ENCODE measurements at places on chromosomes 5 and 9.

DNA sequence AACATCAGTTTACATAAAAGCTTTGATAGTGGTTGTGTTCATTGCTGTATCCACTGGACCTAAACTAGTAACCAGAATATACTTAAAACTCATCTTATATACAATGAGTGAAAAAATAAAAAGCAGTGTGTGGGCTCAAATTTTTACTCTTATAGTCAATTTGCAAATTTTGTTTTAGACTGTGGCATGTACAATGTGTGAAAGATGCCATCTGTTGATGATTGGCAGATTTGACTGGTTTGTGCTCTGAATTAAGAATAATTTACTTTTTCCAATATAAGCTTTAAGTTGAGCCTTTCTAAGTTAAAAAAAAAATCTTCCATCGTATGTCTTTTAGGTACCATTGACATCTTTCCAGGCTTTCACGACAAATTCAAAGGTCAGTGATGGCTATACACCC is 42.4 kb upstream of the F2RL1 start:
- DNase-seq: no peak

DNA sequence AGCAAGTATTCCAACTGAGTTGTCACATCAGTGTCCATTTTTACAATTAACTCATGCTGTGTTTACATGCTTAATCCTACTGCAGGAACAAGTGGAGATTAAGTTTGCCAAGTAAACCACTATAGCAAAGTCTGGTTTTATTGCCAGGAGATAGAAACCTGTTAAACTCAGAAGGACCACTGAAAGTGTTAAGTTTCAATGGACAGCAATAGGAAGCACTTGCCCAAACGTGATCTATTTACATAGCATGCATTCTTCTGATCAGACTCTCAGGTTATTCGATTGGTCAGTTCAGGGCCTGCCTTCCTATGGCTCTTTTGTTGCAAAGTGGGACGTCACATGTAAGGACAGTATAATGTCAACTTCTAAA is 28.0 kb upstream of the IFNK start:
- DNase-seq: no peak

GRCh38 chr5:175285261-175285660 is 158.7 kb downstream of the DRD1 start:
- DNase-seq: no peak

DNA sequence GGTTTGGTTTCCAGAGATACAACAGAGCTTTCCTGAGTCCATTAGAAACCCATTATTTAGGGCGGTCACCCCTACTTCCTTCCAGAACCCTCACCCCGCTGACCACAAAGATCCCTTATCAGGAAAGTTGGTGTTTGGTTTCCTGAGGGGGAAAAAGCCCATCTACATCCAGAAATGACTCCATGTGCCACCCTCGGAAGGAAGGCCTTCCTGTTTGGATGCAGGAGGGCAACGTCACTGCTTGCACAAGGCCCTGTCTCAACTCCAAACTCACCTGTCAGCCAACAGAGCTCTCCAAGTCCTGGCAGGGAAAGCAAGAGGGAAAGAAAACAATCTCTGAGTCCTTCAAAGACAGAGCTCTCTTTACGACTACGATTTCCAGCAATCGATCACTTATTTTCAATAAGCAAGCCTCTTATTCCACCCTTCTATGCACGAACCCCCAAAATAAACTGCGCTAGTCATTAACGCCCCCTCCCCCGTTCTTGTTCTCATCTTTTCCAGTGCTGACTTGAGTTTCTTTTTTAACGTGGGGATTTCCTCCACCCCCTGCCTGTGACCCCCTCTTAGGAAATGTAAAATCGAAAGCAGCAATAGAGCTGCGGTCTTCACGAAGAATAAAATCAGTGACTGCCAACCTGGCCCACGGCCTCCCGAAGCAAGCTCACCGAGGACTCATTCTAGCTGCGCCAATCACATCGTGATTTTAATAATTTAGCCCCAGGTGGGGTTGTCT is 35.7 kb upstream of the NTNG2 start:
- DNase-seq: no peak

GRCh38 chr9:123925819-123926218 is 4.1 kb downstream of the DENND1A start:
- no peak for DNase-seq

DNA sequence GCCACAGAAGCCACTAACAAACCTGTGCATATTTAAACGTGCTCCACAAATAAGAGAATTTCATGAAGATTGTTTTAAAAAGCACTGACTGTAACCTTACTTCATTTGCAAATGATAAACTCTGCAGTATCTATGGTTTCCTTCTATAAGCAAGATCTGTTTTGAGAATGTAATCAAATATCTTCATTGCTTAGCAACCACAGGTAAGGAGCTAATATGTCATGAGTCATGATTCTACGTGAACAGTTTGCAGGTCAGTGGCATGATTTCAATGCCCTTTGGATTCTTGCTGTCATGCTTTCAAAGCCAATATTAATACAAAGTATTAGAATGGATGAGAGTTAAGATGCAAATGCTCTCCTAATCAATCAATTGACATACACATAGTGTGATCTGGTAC is 325.0 kb downstream of the EDIL3 start:
- no peak for DNase-seq

- no peak for DNase-seq
Observed at GRCh38 chr9:136927343-136928271, 16.9 kb downstream of the FBXW5 start.

GRCh38 chr5:128632264-128632663 is 94.2 kb upstream of the FBN2 start:
- DNase-seq: no peak

GRCh38 chr9:32431196-32431595 is 46.8 kb downstream of the ACO1 start:
- DNase-seq: no peak

DNA sequence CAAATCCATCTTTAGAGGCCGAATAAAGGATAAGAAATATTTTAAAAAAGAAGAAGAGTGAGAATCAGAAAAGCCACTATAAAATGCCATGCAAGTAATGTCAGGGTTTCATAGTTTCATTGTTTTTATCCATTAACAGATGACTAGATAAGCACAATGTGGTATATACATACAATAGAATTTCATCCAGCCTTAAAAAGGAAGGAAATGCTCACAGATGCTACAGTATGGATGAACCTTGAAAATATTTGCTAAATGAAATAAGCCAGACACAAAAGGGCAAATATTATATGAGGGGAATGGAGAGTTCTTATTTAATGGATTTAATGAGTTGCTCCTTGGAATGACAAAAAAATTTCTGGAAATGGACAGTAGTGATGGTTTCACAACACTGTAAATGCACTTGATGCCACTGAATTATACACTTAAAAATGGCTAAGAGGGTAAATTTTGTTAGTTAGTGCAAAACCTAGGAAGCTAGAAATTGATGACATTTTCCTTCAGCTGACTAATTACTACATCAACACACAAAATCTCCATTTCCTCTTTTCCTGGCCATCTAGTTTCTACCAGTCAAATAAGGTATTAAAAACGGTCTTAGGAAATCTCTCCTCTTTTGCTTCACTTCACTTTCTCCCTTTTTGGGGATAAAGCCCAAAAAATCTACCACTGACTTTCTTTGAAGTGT is 86.6 kb downstream of the GNA14 start:
- no peak for DNase-seq

DNA sequence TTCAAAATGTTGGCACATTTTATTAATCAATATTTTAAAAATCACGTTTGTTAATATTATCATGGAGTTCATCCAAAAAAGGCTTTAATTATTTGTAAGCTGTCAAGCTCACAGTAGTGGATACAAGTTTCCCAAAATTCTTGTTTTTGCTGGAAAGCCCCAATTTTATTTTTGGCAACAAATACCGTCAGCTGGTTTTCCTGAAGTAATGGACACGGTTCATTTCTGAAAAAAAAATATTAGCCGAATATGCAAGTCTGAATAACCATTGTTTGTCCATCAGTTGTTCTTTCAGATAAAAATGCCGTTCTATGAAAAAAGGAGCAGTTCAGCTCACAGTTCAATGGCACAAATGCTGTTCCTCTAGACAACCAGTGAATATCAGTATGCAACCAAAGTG is 101.5 kb upstream of the RAI14 start:
- DNase-seq: no peak

- DNase-seq: no peak
Observed at GRCh38 chr5:150633429-150633828, 7.0 kb upstream of the SYNPO start.

DNA sequence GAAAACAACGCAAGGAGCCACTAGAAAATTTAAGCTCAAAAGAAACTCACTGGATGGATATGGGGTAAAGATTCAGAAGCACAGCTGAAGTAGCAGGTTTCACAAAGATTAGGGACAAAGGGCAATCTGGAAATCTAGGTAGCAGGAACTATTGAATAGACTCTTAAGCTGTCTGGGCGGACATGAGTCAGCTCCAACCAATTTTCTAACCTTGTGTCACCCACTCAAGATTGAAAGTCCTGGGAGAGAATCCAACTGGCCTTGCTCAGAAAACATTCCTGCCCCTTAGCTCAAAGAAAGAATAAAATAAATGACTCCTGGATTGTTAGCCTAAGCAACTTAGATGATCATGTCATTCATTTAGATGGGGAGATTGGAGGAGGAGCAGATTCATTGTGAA is 69.2 kb downstream of the STK32A start:
- no peak for DNase-seq

- DNase-seq: no peak
Observed at GRCh38 chr9:109251080-109251775, 69.6 kb downstream of the EPB41L4B start.

GRCh38 chr9:131194762-131195161 is 69.4 kb downstream of the NUP214 start:
- no peak for DNase-seq

DNA sequence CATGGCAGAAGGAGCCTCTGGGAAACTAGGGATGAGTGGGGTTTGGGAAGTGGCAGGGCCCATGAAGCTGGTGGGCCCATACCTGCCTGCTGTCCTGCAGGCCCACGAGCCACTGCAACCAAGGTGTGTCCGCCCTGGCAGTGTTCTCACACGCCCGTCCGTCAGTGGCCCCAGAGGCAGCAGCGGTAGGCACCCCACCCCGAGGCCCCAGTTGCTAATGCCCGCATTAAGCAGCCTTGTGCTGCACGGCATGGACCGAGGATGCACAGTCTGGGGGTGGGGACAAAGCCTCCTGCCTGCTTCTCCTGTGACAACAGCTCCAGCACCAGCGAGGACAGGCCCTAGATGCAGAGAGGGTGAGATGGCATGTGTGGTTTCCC is 41.3 kb downstream of the HK3 start:
- DNase-seq: no peak

GRCh38 chr5:41809128-41809527 is 61.1 kb downstream of the OXCT1 start:
- no peak for DNase-seq

GRCh38 chr9:68473790-68474189 is 66.9 kb downstream of the TMEM252 start:
- no peak for DNase-seq

DNA sequence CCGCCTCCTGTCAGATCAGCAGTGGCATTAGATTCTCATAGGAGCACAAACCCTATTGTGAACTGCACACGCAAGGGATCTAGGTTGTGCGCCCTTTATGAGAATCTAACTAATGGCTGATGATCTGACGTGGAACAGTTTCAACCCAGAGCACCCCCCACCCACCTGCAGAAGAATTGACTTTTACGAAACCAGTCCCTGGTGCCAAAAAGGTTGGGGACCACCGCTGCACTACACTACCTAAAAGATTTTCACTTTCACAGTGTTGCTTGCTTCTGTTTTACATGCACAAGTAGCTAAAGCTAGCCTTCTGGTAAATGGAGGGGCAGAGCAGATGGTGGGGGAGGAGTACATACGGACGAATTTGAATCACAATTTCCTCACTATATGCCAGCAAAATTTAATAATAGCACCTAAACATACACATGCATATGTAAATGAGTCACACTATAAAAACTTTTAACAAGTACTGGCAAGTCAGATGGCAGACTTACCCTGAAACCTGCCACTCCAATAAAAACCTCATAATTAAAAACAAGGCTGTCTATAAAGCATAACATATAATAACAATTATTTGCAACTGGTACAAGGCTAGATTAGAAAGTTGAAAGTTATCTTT is 24.0 kb upstream of the CDKN2B start:
- DNase-seq: no peak

DNA sequence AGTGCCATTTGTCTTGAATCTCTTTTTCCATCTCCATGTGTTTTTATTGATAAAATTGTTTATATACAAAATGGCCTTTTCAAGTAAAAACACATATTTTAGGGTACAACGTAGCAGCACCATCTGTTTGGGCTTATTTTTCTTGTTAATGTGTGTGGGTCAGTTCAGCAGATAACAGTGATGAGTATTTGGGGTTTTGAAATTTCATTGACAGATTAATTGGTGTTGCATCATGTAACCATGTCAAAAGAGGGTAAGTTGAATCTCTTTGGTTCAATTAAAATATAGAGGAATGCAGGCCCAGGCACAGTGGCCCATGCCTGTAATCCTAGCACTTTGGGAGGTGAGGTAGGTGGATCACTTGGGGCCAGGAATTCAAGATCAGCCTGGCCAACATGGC is 20.0 kb upstream of the PURA start:
- DNase-seq: no peak

- DNase-seq: no peak
Observed at GRCh38 chr5:138334867-138335447, 3.1 kb upstream of the FAM53C start.

- no peak for DNase-seq
Observed at GRCh38 chr9:7094052-7094451, 336.3 kb downstream of the KDM4C start.

DNA sequence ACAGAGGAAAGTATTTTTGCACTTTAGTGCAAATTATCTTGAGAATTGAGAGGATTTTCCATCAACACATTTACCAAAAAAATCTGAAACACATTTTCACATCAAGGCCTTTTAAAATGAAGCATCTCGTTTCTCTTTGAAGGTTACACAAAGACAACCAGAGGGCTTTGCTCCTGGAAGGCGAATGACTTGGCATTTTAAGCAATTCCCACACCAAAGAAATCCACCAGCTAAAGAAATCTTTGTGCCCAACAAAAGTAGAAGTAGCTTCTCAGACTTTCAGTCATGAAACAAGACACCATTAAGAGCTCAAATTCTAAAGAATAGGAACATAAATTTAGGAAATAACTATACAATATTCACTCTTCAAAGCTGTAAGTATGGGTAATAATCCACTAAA is 59.9 kb downstream of the HABP4 start:
- no peak for DNase-seq

GRCh38 chr9:137387114-137387890 is 35.7 kb downstream of the EXD3 start:
- peak; percentile 18 for DNase-seq

- DNase-seq: no peak
Observed at GRCh38 chr9:105637787-105638395, 24.4 kb upstream of the TAL2 start.

DNA sequence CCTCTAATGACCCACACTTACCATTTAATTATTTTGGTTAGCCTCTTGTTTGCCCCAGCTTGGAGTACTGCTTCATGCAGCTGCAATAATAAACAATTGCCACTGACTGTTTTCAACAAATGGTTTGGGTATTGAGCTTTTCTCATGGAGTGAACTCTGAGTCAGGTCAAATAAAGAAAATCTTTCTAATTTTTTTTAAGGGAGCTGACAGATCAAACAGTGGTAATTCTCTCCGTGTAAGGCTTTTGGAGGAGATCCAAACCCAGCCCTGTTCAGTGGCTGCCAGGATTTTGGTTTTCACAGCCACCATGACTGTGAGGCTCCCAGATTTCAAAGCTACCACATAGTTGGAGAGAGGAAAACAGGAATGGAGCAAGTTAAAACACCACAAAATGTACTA is 110.7 kb upstream of the EFNA5 start:
- no peak for DNase-seq

GRCh38 chr5:103891151-103891550 is 328.6 kb upstream of the NUDT12 start:
- no peak for DNase-seq

All from stimulated activated CD8-positive, alpha-beta memory T cell treated with anti-CD3 and anti-CD28 coated beads, Interleukin-4, amount 100 ng/mL, for 1 hour (primary cell).